ENCODE measurements at places on chromosomes 2 and 18.

- DNase-seq, result no peak
Observed at GRCh38 chr2:113131352-113132185, 4.2 kb downstream of the IL1RN start.

DNA sequence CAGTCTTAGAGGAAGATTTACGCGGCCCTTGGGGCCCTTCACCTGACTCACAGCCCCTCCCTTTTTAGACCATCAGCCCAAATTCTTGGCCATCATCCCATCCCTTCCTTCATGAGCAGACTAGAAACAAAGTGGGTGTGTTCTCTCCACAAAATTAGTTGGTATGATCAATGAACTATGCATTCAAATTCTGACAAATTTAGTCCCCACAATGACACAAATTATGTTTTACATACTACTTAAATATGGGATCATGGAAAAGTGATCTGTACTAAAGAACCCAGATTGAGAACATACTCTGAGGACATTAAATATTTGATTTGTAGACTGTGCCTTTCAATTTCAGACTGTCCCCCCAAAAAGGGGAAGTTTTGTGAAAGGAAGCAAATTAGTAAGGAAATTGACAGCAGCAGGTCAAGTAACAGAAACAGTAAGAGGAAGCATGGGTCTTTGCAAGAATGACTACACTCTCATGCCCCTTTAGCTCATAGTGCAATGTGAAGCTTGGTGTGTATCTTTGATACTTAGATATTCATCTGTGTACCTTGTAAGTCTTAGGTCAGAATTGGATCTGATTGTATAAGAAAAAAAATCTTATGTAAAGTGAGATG lies 2.2 kb upstream of the MAPRE2 start:
- DNase-seq, result peak; percentile 82

GRCh38 chr2:141957321-141957720 lies 173.5 kb downstream of the LRP1B start:
- no peak for DNase-seq

DNA sequence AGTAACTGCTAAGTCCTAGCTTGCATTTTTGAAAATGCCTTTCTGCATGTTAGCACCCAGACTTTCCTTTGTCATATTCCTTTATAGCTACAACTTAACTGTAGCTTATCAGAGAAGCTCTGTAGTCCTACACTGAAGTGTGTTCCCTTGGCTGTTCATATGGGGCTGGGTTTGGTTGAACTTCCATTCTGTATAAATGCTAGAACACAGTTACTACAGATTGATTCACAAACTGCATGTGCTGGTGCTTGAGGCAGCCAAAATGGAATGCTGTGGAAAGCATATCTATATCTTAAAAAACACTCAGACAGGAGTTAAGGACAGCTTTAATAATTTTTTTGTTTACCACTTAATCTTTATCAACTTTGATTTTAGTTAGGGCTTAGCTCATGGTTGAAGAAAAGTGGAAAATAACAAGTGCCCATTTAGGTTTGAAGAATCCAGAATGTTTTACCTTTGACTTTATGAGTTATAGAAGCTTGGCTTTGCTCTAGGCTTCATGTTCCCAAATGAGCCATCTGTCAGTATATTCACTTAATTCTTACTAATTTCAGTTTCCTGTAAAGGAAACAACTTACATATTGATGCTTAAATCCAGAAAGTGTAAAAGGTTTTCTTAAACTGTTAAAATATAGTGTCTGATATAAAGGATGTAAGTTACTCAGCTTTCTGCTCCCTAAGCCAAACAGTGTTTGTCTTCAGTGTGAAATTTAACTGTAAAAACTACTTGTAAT lies 148.9 kb downstream of the AGPS start:
- DNase-seq, result no peak

DNA sequence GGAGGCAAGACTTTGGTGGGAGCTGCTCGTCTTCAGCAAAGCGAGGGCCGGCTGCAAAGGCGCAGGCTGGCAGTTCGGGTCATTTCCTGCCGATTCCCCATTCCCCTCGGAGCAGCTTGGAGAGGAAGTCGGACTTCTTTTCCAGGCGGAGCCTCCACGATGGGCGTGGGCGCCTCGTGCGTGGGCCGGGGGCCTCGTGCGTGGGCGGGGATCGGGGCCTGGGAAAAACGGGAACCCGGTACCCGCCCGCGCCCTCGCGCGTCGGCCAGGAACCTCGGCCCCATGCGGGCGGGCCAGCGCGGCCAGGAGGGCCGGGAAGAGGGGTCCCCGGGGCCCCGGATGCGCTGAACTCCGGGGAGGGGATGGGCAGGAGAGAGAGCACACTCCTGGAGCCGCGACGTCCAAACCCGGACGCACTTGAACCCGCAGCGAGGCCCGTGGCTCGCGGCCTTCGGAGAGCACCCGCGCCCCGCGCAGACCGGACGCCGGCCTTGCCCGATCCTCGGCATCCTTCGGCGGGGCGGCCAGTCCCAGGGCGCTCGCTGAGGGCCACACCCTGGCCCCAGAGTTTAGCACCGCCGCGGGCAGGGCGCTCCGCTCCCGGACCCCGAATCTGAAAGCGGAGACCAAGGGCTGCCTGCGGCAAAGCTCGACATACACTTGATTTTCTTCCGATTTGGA lies 368.4 kb downstream of the MTX2 start:
- no peak for DNase-seq

DNA sequence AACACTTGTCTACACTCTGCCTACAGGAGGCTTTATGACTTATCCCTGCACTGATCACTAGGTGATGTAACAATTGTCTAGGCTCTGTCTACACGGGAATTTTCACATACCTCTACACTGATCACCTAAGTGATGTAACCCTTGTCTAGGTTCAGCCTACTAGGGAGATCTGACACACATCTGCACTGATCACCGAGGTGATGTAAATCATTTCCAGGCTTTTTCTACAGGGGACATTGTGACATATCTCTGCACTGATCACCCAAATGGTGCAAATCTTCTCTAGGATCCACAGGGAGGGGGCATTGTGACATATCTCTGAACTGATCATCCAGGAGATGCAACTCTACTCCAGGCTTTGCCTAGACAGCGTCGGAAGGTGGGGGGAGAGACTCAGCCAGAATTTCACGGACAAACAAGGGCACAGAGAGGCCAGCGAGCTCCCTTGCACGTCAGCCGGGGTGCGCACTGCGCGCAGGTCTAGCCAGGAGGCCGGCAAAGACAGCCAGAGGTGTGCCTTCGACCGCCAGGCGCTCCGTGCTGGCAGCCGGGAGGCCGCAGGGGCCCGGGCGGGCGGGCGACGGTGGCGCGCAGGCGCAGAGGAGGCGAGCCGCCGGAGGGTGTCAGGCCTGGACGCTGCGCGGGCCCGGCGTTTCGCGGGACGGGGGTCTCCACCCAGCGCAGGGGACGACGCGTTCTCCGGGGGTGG lies 46.9 kb upstream of the USP14 start:
- peak; percentile 56 for DNase-seq
